ENCODE measurements at places on chromosomes 11 and 22.

DNA sequence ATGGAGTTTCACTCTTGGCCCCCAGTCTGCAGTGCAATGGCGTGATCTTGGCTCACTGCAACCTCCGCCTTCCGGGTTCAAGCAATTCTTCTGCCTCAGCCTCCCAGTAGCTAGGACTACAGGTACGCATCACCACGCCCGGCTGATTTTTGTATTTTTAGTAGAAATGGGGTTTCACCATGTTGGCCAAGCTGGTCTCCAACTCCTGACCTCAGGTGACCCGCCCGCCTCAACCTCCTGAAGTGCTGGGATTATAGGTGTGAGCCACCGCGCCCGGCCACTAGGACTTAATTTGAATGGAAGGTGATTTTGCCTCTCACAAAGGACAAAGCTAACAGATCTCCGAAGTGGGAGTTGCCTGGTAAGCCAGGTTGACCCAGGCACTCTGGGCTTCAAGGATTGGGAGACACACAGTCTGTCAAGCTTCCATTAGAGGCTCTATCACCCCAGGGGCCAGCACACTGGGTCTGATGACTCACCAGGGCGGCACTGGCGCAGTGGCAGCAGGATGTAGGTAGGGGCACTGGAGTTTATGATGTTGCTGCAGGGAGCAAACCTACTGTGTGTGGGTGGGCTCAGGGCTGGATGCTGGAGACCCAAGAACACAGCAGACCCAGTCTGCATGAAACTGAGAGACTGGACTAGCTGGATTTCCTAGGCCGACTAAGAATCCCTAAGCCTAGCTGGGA lies 17.8 kb upstream of the KCTD14 start:
- no peak for DNase-seq

GRCh38 chr11:108875134-108875533 lies 210.3 kb downstream of the DDX10 start:
- DNase-seq: no peak

- no peak for DNase-seq
These were observed at the start of gene TPH1 for GRCh38 chr11:18046116-18046777. Gene TPH1 (minus strand): TSS chr11:18046269. CDS start chr11:18040762, 5,507 bp downstream.

- no peak for DNase-seq
These were observed 35.1 kb upstream of the LRRC10B start for GRCh38 chr11:61473370-61474012.

- no peak for DNase-seq
These were observed 84.7 kb upstream of the AKIP1 start for GRCh38 chr11:8826139-8826786.

- no peak for DNase-seq
These were observed 20.7 kb upstream of the NCF4 start for GRCh38 chr22:36840106-36840505.

GRCh38 chr11:23359297-23359696 lies 499.0 kb upstream of the CCDC179 start:
- no peak for DNase-seq
